A673 (cell line): ENCODE measurements at places on chromosomes 12 and 14. TPM values are rescaled to one million over a fixed set of nuclear protein-coding genes. Genes with fewer than 3 reads are reported as not detected.
A peak's percentile ranks its signal among the peaks of the same experiment; 100 is the strongest.

The POTEG gene
- total RNA-seq: not detected in 2 replicates

The SLC16A7 gene
- 1.9 and 2.5 TPM in 2 replicates for total RNA-seq

The ACRBP gene
- total RNA-seq: 3.0 and 3.6 TPM in 2 replicates

The ING4 gene
- 21.4 and 25.5 TPM in 2 replicates for total RNA-seq

- DNase-seq: no peak
Measured at GRCh38 chr12:77938301-77938700, 107.6 kb downstream of the NAV3 start.

- DNase-seq: no peak
Measured at GRCh38 chr12:46181465-46181864, 87.4 kb downstream of the SLC38A1 start.

DNA sequence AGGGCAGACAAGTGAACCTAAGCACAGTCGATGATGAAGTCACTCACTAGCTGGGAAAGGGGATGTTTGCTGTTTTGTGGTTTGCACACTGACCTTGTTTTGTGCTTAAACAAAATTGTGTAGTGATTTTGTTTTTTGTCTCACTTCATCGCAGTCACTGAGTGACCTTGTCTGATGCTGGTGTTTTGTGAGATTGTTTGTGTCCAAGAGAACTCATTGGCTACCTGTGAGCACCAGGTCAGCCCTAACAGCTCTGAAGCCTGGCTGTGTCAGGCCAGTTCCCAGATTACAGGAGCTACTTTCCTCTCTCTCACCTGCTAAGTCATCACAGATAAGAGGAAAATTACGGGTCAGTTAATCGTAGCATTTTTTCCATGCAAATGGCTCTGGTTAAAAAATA lies 3.9 kb upstream of the ESYT1 start:
- no peak for DNase-seq

DNA sequence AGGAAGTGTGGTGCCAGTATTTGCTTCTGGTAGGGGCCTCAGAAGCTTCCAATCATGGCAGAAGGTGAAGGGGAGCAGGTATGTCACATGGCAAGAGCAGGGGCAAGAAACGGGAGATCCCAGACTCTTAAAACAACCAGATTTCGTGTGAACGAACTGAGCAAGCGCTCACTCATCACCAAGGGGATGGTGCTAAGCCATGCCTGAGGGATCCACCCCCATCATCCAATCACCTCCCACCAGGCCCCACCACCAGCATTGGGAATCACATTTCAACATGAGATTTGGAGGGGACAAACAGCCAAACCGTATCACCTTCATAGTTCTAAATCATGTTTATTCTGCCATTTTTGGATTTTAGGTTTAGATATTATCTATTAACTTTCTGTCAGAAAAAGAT lies 140.9 kb downstream of the TGFB3 start:
- DNase-seq: no peak

- no peak for DNase-seq
Measured at GRCh38 chr12:62472472-62472871, 5.8 kb downstream of the MON2 start.

DNA sequence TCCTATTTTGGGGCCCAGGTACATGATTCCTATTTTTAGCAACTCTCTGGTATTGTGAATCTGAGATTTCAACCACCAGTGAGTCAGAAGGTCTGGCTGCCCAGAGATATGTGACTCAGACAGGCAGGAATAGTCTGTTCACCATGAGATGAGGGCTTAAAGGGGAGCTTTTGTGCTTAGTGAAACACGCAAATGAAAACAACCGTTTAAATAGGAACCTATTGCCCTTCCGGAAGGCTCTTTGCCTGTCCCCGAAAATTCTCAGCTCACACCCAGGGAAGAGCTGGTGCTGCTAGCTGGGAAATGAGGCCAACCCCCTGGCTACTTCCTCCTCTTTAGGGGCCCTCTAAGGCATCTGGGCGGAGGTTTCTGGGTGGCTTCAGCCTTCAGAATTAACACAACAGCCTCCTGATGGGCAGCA lies 283.6 kb downstream of the CACNA1C start:
- DNase-seq: peak; percentile 61
